OCI-LY7 (cell line): ENCODE measurements at places on chromosomes 12 and 14. TPM values are rescaled to one million over a fixed set of nuclear protein-coding genes. Genes with fewer than 3 reads are reported as not detected.

The MGAT4C gene
- total RNA-seq, result not detected in 2 replicates

- DNase-seq, result no peak
These were observed 632 bp downstream of the NYNRIN start for GRCh38 chr14:24399447-24399822.

DNA sequence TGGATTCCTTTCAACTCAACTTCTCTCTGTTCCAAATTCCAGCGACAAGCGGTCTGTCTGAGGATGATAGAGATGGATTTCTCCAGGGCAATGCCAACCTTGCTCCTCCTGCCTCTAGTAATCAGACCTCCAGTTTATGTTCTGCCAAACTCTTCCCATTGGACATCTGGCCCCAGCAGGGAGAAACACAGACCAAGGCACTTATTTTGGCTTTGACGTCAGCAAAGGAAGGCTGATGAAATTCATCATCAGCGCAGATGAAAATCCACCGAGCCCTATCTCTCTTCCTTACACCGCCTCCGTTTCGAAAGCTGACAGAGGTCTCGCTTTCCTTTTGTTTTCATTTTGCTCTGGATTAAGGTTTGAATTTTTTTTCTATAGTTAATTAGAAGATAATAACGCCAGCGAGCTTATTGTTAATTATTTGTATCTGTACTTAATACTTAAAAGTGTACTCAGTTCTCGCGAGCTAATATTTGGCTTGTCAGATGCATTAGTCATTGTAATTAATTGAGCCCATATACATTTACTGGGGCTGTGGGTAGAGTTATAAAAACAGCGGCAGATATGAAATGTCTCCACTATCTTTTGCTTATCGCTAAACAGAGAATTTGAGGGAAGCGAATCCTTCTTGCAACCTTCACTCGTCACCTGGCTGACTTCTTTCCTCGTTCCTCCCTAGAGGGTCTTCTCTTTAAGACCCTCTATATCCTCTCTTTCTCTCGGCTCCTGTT is 35.9 kb upstream of the MED13L start:
- DNase-seq, result no peak

DNA sequence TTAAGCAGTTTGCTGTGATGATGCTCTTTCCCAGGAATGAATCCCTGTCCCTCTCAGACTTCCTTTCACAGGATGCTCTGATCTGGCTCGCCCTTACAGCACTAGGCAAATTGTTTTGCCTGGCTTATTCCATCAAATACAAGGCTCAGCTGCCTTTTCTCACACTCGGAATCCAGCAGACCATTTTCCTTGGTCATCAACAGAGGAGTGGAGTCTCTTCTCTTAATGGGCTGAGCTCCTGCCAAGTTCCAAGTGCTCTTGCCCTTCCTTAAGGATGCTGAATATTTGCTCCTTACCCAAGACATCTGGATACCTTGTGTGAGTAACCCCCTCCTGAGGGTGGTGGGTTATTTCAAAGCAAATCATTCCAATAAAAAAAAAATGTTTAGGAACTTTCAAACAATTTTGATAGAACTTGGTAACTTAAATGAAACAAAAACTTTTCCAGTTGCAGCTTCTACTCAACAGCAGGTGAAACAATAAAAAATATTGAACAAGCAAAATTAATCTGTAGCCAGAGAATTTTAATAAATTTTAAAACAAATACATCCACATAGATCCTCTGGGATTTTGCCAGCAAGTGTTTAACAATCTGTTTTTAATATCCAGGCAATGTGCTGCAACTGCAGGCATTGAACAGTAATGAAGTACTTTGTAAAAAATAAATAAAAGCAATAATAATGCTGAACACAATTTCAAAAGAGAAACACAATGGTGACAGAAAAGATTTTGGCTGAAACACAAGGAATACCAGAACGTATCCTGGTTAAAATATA is 264.0 kb upstream of the FAR2 start:
- DNase-seq, result no peak

The SIX1 gene
- 1.6 and 2.9 TPM in 2 replicates for total RNA-seq

DNA sequence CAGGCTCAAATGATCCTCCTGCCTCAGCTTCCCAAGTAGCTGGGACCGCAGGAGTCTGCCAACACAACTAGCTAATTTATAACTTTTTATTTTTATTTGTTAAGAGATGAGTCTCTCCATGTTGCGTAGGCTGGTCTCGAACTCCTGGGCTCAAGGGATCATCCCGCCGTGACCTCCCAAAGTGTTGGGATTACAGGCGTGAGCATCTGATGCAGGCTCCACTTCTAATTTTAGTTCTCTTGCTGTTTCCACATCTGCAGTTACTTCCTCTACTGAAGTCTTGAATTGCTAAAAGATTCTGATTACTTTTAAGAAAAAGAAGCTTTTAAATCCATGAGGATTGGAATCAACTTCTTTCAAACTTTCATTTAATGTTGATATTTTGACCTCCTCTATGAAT is 13.4 kb upstream of the SNX6 start:
- no peak for DNase-seq

DNA sequence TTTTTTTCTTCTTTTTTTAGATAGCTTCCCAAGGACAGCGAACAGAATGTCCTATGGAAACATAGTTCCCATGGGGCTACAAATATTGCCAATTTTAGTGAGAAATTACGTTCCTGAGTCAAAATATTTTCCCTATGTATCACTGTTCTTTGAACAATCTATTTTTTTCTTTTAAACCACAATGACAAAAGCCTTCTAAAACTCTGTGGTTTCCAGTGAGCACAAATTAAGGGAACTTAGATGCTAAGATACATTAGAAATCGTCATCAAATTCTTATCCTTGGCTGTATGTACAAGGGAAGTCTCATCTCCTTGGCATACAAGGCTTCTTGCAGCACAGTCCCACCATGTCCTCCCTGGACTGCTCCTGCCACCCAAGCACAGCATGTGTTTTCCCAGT is 17.9 kb downstream of the CPM start:
- no peak for DNase-seq

DNA sequence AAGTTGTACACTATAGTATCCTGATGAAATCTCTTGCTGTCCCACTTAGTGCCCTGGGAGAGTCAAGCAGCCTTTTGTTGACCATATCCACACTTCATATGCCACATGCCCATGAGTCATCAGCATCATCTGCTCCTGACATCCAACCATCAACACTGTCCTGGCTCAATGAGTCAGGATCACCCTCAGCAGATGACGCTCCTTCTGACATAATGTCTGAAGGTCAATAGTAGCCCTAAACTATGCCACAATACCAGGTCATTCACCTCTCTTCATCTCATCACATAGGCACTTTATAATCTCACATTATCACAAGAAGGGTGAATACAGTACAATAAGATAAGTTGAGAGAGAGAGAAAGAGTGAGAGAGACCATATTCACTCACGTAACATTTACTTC is 369.0 kb upstream of the FAR2 start:
- no peak for DNase-seq

DNA sequence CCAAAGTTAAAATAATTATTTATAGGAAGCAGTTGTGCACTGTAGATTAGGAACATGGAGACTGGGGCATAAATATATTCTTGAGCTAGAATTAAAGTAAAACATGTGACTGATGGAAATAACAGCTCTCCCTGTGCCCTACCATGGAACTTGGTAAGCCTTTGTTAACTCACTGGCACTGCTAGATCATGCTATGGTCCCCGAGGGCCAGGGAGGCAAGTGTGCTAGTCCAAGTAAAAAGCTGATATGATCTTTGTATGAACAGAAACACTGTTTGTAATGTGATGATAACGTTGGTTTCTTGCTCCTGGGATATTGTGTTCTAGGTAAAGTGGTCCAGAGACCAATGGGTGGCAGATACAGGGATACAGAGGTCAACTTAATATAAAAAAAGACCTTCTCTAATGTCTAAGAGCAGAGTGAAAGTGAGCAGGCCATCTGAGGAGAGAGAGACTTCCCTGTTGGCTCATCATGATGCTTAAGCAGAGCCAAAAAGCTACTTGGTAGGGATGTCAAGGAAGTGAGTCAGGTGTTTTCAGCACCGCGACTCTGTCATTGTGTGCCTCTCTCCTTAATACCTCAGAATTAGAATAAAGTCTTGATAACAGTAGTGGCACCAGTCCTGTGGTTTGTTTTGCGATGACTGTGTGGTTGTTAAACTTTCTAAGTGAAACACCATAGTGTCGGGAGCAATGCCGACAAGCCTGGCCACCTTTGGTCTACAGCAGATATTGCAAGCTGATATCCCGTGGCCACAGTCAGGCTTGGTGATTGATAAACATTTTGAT is 27.6 kb downstream of the BICD1 start:
- peak; percentile 77 for DNase-seq
